ENCODE measurements at places on chromosomes 11 and 22. TPM values are rescaled to one million over a fixed set of nuclear protein-coding genes. Genes with fewer than 3 reads are reported as not detected.

OR51B5 gene
- not detected for polyA plus RNA-seq

DCHS1 gene
- 48.1 TPM for polyA plus RNA-seq

JHY gene
- polyA plus RNA-seq: 2.6 TPM

RCE1 gene
- polyA plus RNA-seq: 9.3 TPM

MRGPRE gene
- polyA plus RNA-seq: not detected

VWA5A gene
- polyA plus RNA-seq: 95.9 TPM

NRGN gene
- polyA plus RNA-seq: 5.9 TPM

GUCD1 gene
- 66.7 TPM for polyA plus RNA-seq

DEFB131B gene
- polyA plus RNA-seq: not detected

SCGB1C1 gene
- not detected for polyA plus RNA-seq

GRK3 gene
- polyA plus RNA-seq: 9.9 TPM

CNIH2 gene
- polyA plus RNA-seq: 3.8 TPM

C1QTNF5 gene
- 29.5 TPM for polyA plus RNA-seq

TRPC6 gene
- 11.5 TPM for polyA plus RNA-seq

APOL3 gene
- polyA plus RNA-seq: 8.1 TPM

ZNRF3 gene
- polyA plus RNA-seq: 7.7 TPM

ART1 gene
- polyA plus RNA-seq: 1.8 TPM

PDE3B gene
- 2.3 TPM for polyA plus RNA-seq

CD3G gene
- 0.14 TPM for polyA plus RNA-seq

IGLL5 gene
- not detected for polyA plus RNA-seq

PDE2A gene
- 24.5 TPM for polyA plus RNA-seq

CARNS1 gene
- polyA plus RNA-seq: 41.8 TPM

OR51E2 gene
- polyA plus RNA-seq: 0.91 TPM

F2 gene
- not detected for polyA plus RNA-seq

CCND1 gene
- polyA plus RNA-seq: 71.3 TPM

RTN4RL2 gene
- 17.2 TPM for polyA plus RNA-seq

BTG4 gene
- polyA plus RNA-seq: not detected

FAM180B gene
- polyA plus RNA-seq: 1.2 TPM

NCF4 gene
- 6.8 TPM for polyA plus RNA-seq

SPTY2D1 gene
- 15.3 TPM for polyA plus RNA-seq

CRYAB gene
- polyA plus RNA-seq: 954 TPM

CHST1 gene
- 12.3 TPM for polyA plus RNA-seq

SPA17 gene
- polyA plus RNA-seq: 5.0 TPM

ARHGAP20 gene
- polyA plus RNA-seq: 8.1 TPM

HTR3A gene
- polyA plus RNA-seq: 0.17 TPM

CELSR1 gene
- 3.2 TPM for polyA plus RNA-seq

NPAS4 gene
- 0.05 TPM for polyA plus RNA-seq

Data from muscle of back (tissue), 13 donors.